Renal cortex interstitium (tissue), 15 donors: ENCODE measurements at places on chromosomes 3 and 15.

GRCh38 chr3:13569641-13570390, 20.9 kb downstream of the FBLN2 start:
- DNase-seq = no peak

- no peak for DNase-seq
These were observed 173.2 kb upstream of the PRICKLE2 start for GRCh38 chr3:64398476-64398875.

- no peak for DNase-seq
These were observed 23.8 kb downstream of the ZNF654 start for GRCh38 chr3:88082854-88083253.

GRCh38 chr3:193403307-193403706, 24.8 kb upstream of the ATP13A5 start:
- no peak for DNase-seq

DNA sequence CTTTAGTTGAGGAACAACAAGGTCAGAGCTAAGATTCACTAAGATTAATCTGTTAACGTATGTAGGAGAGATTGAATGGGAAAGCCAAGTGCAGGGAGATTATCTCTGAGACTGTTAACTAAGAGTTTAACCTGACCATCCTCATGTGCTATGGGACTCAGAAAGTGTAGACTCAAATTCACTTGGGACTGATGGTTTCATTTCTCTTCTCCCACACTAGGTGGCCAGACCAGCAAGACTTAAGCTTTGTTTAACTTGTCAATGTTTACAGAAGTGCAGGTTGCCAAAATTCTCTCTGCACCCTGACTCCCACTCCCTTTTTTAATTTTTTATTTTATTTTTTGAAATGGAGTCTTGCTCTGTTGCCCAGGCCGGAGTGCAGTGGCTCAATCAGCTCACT, 6.3 kb upstream of the HEXA start:
- DNase-seq = no peak

DNA sequence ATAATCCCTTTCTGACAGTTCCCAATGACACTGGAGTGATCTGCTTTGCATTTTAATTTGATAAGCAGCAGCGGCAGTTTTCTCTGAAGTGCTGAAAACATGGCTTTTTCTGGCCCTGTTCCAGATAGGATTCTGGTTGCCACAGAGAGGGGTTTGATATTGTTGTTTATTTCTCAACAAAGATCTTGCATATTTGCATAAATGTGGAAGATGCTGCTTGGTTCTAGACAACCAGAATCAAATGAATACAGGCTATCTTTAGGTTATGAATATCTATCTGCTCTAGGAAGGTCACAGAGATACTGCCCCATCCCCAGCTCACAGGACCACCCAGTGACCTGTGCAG, 137.1 kb downstream of the ZNF609 start:
- DNase-seq = no peak

DNA sequence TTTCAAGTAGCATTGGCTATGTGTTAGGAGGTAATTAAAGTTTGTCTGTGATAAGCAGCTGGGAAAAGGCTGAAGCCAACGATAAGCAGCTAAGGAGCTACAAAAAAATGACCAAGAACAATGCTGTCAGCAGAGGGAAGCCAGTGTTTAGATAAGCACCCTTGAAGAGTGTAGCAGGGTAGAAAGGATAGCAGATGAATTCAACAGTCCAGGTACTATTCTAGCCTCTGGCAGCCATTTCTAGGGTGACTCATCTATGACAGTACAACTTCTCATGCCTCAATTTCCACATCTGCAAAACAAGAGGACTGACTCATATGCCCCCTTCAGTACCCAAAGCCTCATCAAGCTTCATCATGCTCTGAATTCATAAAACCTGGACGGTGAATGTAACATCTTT, 617.6 kb upstream of the UBE2E2 start:
- DNase-seq = no peak

DNA sequence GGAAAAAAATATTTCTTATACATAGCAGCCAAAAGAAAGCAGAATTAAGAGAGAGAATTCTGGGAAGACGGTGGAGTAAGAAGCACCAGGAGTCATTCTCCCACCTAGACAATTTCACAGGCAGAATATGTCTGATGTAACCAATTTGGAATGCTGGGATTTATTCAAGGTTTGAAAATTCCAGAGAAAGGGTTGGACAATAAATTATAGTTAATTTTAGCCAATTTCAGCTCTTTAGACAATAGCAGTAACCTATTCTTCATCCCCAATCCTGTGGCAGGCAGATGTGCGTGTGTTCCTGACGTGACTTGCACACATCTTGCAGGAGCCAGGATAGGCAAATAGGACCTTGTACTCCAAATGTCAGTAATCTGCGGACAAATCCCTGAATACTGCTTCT, 541.0 kb upstream of the NAALADL2 start:
- no peak for DNase-seq

DNA sequence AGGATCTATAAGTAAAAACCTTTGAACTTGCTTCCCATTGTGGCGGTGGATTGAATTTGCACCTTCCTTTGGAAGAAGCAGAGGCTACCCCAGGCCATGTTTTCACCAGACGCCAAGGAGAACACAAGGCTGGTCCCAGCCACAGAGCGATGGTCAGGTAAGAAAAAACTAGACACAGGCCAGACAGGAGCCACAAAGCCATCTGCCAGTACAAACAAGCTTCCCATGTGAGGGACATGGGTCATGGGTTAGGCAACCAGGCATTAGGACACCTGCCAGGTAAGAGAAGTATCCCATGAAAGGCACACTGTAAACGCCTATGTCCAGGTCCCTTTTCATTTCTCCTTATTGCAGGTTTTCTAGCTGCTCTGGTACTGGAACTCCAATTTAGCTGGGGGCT, 190.2 kb downstream of the KLF13 start:
- no peak for DNase-seq

- DNase-seq = no peak
These were observed 29.0 kb upstream of the FURIN start for GRCh38 chr15:90839187-90840071.

DNA sequence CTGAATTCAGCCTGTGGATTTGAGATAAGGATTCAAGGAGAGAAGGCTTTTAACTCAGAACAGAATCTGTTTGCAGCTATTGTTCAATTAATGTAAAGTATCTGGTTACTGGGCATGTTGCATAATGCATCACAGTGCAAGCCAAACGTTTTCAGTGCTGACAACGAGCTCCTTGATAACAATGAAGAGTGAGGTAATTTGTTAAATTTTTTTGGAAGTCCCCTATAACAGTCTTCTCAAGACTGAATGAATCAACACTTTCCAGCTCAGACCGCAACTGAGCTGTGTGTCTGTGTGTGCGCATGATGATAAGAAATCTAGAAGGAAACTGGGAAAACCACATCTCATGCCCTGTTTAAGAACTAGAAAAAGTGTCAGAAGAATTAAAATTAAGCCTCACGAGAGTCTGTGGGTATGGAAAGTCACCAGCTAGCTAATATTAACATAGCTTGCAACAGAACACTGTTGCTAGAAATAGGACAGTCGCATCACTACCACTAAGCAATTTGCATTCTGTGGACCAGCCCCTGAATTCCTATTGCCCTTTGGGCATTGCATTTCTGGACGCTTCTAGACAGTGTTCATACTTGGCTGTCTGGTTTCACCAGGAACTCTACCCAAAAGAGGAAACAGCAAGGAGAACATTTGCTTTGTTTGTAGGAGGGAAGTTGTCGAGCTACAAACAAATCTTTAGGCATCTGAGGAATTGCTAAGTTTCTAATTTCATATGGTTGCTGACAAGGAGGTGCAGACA, 43.7 kb upstream of the ATP2C1 start:
- no peak for DNase-seq

- no peak for DNase-seq
These were observed 139.5 kb downstream of the TJP1 start for GRCh38 chr15:29682781-29683180.

- no peak for DNase-seq
These were observed 1.1 kb upstream of the MGLL start for GRCh38 chr3:127823426-127823857.

- peak; percentile 51 for DNase-seq
These were observed at the start of gene UBE2Q2 for GRCh38 chr15:75842722-75843677. UBE2Q2 (plus strand) TSS chr15:75843447; CDS start chr15:75843667, 220 bp downstream.

- no peak for DNase-seq
These were observed 77.0 kb upstream of the STAC start for GRCh38 chr3:36303286-36303685.

- DNase-seq = no peak
These were observed 11.4 kb downstream of the CEP97 start for GRCh38 chr3:101735833-101736232.

GRCh38 chr15:101718896-101719295, 5.4 kb downstream of the TARS3 start:
- DNase-seq = no peak

GRCh38 chr3:45716790-45717336, 27.7 kb downstream of the SACM1L start:
- DNase-seq = no peak

DNA sequence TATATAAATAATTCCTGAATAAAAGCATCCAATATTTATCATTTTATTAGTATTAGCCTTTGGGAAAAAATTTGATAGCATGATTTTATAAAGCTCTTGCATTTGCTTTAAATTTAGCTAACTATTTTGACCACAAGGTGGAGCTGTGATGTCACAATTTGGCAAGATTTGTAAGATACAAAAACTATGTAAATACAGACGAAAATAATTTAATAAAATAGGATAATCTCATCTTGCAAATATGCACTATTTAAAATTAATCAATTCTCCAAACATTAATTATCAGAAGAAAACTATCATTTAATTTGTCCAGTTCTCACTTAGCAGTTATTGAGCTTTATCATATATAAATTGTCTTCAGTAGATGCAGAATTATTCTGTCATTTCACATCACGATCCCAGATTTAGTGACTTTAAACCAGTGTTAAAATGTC, 95.4 kb downstream of the PLOD2 start:
- DNase-seq = peak; percentile 29

- no peak for DNase-seq
These were observed 6.3 kb downstream of the IDH3A start for GRCh38 chr15:78155355-78155939.

DNA sequence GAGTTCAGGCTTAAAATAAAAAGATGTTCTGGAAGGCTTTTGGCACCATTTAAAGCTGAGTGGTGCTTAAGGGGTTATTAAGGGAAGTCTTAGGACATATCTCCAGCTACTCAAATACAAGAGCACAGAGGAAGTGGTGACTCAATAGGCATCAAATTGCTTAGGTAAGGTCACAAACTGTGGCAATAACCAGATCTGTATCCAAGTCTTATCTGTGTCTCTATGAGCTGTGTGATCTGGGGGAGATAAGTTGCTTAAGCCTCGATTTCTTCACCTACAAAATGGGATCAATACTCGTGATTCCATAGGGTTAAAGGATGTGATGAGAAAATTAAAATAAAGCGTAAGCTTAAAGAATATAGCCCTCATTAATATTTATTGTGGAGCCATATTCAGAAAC, 7.6 kb downstream of the HDC start:
- no peak for DNase-seq

DNA sequence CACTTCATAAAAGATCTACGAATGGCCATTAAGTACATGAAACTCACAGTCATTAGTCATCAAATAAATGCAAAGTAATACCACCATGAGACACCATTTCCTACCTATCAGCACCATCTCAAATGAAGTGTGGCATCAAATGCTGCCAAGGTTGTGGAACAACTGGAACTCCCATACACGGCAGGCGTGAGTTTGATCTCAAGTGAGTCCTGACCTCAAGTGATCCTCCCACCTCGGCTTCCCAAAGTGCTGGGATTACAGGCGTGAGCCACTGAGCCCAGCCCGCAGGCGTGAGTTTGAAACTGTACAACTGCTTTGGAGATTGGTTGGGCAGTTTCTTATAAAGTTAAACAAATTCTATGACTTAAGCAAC, 28.8 kb upstream of the HDAC11 start:
- DNase-seq = no peak

DNA sequence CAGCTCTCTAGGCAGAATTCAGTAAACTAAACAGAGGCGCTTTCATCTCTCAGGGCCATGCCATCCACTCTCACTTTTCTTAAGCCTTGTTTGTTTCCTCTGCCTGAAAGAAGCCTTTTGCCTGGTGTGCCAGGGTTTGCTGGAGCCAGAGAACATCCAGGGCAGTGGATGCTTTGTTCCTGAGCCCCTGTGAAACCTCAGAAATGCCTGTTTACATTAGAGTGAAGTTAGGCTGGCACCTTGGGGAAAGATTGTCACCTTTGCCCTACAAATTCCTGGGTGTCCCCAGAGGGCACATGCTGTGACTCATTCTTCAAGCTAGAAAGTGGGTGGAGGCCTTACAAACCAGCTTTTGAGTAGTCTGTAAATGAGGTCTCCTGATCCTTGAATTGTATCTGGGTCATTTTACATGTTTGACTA, 10.7 kb upstream of the TRAK1 start:
- no peak for DNase-seq

GRCh38 chr3:64000453-64001055, 22.7 kb downstream of the PSMD6 start:
- DNase-seq = no peak

DNA sequence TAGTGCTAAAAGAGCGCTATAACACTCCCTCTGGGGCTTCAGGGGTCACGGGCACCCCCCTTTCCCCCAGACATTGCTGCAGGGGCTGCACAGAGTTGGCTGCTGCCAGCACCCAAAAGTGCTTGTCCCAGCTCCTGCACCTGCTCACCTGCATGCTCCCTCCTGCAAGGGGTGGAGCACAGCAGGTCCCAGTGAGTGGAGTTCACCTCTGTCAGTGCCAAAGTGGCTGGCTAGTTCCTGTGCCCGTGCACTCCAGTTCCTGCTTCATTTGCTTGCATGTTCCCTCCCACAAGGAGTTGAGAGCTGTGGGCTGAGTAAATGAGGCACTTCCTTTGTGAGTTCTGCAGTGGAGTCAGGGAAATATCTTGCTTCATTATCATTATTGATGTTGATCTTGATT, 476.9 kb downstream of the SQOR start:
- no peak for DNase-seq

- DNase-seq = no peak
These were observed 3.8 kb upstream of the OR4F15 start for GRCh38 chr15:101808201-101808600.

- DNase-seq = no peak
These were observed 6.5 kb upstream of the TM4SF19 start for GRCh38 chr3:196344663-196345062.

DNA sequence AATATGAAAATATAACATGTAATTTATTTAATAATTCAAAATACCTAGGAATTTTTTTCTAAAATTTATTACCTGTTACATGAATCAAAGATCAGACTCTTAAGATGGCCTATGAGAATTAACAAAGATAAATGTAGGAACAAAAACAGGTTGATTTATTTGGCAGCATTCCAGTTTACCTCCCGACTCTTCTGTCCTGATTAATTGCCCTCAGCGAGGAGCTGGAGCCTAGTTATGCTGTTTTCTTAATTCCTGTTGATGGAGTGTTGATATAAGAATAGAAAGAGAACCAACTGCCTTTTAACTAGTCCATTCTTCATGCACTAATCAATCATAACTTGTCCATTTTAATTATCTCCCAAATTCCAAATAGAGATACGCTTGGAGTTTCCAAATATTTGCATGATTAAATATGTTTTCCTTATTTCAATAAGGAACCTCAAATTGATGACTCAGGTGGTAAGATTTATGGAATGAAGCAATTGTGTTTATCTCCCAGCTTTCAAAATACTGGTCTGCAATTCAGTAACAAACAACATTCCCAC, 10.6 kb upstream of the CPB1 start:
- DNase-seq = no peak

GRCh38 chr3:4849739-4850138, 129.5 kb upstream of the BHLHE40 start:
- no peak for DNase-seq
